ENCODE measurements at places on chromosomes 13 and 19. TPM values are rescaled to one million over a fixed set of nuclear protein-coding genes. Genes with fewer than 3 reads are reported as not detected.

DNA sequence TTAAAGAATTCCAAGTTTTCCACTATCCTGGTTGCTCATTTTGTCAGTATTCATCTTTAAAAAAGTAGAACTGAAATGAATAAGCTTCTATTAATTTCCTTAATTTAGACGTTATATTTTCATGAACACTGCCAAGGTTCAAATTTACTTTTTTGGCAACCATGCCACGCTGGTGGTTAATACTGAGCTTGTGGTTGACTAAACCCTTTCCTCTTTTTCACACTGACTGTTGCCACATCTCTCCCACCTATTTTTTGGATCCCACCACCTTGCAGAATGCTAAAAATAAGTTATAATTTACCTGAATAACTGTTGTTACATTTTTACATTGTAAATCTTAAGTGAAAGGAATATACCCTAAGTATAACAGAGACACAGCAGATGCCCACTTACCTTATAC, 45.0 kb downstream of the FLT3 start:
- DNase-seq = no peak

LGI4 gene
- polyA plus RNA-seq = 9.8 TPM

LMO7 gene
- 59.7 TPM for polyA plus RNA-seq

DNA sequence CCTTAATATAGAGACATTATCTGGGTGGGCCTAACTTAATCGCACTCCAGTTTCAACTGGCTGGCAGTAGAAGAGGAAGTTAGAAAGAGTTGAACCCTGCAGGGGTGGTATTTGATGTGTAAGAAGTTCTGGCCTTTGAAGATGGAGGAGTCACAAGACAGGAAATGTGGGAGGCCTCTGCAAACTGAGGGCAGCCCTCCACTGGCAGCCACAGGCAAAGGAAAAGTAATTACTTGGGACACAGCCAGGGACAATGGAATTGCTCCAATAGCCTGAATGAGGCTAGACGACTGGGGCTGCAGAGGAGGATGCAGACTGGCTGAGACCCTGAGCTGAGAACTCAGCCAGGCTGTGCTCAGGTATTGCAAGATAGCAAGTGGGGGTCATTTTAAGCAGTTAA, 703.3 kb upstream of the ARGLU1 start:
- peak; percentile 2 for DNase-seq

GRCh38 chr13:97562962-97563361, 129.0 kb downstream of the RAP2A start:
- DNase-seq = no peak

CCL25 gene
- 33.4 TPM for polyA plus RNA-seq

DNA sequence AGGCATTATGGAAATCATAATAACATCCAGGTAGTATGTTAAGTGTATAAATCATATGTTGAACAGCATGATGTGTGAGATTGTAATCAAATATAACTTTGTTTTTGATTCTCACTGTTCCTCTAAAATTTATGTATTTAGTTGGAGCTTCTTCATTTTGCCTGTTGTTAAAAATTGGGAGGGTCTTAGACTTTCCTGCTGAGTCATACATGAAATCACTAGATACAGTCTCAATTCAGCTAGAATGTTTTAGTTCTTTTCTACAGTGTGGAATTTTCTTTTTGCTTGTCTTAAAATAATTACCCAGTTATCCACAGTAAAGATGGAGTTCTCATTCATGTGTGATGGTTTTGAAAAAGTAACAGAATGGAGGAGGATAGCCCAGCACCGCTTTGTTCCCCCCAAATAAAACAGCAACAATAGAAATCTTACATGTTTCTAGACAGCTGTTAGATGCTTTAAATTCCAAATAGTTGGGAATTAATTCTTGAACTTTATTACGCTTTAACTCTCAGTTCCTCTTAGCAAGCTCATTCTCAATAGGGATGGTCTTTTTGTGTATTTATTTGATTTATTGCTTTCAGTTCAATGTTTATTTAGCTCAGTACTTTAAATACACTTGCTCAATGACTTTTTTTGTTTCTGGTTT, 109.5 kb downstream of the PDS5B start:
- DNase-seq = no peak

FFAR2 gene
- polyA plus RNA-seq = 1.1 TPM

DNA sequence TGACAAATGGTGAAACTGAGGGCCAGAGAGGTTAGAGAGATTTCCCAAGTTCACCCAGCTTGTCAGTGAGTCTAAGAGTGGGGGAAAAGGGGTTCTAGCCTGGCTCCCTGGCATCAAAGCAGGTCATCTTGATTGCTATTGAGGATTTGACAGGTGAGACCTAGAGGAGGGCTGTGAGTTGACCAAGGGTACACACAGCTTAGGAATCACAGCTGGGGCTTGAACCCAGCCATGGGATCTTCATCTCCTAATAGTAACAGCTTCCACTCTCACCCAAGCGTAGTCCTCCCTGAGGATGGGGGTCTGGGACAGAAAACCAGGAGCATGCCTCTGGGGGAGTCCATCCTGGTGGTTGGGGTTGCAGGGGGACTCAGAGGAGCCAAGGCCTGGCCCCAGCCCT, 6.8 kb downstream of the CYP4F8 start:
- DNase-seq = no peak

DNA sequence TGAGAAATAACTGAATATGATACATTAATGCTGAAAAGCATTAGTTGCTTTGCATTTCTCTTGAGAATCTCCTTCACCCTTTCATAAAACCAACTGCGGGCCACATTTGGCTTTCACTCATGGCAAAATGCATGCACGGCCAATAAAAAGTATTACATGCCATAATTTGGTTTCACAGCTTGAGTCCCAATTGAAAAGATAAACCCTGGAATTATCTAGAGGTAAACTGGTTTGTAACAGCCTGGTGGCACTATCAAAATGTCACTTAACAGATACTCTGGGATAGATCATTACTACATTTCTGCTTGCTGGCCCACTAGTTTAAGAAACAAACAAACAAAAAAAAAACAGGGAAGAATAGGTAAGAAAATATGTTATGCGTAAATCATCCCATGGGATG, 3.9 kb downstream of the OBI1 start:
- DNase-seq = no peak

KLK1 gene
- 1.6 TPM for polyA plus RNA-seq

DNA sequence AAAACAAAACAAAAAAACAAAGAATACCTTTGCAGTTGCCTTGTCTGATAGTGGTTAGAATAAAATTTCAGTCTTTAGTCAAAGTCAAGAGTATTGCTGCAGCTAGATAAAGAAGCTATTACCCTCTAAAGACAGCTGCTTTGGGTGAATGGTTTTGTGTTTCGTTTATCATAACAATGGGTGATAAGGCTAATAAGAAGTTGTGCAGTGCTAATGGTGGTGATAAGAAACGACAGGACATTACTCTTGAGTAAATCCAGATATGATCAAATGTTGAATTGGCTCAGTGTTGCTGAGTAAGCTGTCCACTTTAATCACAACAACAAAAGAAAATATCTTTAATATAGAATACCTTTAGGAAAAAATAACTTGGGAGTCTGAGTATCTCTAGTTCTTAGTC, 1825.3 kb downstream of the SLITRK5 start:
- no peak for DNase-seq
